T-helper 9 cell (primary cell): ENCODE measurements at places on chromosomes 12 and 14.

DNA sequence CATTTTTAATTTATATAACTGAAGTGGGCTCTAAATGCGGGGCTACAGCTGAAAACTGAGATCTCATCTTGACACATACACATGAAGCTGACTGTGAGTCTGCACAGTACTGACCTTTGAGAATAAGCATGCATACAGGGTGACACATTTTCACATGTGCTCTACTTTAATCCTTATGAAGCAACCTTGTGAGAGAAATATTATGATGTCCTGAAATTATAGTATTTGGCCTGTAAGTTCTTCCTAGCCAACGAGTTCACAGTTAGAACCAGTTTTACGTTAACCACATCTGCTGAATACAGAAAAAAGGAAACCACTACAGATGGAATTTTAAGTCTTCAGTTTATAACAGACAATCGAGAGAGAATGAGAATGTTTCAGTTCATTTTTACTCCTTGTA lies 70.3 kb downstream of the SPPL3 start:
- DNase-seq, result no peak

- no peak for DNase-seq
Measured at GRCh38 chr14:44168566-44168965, 338.5 kb downstream of the FSCB start.

GRCh38 chr12:2114071-2114470 lies 61.3 kb downstream of the CACNA1C start:
- no peak for DNase-seq

DNA sequence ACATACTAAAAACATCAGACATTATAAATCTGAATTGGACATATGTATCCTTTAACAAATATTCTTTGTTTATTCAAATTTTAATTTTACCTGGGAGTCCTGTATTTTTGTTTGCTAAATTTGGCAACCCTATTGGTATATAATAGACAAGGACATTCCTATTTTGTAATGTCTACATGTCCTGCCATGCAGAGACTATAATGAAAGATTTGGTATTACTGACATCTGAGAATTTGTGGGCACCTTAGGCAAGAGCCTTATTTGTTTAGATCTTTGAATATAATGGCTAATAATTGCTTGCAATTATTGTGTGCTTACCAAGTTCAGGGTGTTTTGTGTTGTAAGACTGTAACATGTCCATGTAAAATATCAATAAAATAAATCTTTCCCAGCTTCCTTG lies 334.4 kb downstream of the KCNH5 start:
- no peak for DNase-seq

- no peak for DNase-seq
Measured at GRCh38 chr14:34620839-34621238, 9.1 kb downstream of the SNX6 start.

GRCh38 chr12:18439541-18439940 lies 178.2 kb downstream of the PIK3C2G start:
- DNase-seq, result no peak

GRCh38 chr12:14327711-14328110 lies 37.8 kb upstream of the ATF7IP start:
- DNase-seq, result no peak

DNA sequence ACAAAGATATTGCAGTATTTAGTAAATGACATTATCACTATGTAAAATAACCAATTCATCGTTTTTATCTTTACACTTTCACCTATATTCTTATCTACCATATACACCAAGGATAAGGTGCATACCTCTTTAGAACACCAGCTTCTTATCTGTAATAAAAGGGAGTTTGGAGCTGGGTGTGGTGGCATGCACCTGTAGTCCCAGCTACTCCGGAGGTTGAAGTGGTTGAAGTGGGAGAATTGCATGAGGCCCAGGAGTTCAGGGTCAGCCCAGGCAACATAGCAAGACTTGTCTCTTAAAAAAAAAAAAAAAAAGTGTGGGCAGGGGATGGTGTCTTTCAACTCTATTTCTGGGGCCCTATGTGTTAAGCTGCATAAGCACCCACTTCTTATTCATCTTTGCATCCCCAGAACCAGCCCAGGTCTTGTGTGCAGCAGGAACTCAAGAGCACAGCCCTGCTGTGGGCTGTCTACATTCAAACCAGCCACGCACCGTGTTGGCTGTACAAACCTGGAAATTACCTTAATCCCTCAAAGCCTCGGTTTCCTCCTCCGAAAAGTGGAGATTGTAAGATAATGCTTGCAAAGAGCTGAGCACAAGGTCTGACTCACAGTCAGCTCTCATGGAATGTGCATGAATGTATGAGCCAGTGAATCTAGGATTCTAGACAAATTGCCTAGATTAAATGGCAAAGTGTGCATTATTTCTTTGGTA lies 256.6 kb upstream of the FOXN3 start:
- no peak for DNase-seq

- no peak for DNase-seq
Measured at GRCh38 chr12:97681612-97682504, 219.3 kb downstream of the RMST start.

DNA sequence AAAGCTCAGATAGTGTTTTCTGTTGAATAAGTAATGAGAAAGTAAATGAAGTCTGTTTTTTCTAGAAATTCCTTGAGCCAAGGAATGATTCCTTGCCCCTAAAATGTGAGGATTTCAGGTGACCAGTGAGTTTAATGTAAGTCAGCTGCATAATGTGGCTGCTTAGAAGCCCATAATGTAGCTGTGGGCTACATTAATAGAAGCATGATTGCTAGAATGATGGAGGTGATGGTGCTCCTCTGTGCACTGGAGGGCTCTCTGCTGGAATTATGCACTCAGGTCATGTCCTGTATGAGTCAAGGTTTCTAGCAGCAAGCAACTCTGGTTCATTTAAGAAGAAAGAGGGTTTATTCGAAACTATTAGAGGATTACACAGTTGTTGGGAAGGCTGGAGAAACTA lies 19.6 kb upstream of the PWP1 start:
- DNase-seq, result no peak

GRCh38 chr14:21264025-21264801 lies 5.0 kb downstream of the HNRNPC start:
- DNase-seq, result no peak

DNA sequence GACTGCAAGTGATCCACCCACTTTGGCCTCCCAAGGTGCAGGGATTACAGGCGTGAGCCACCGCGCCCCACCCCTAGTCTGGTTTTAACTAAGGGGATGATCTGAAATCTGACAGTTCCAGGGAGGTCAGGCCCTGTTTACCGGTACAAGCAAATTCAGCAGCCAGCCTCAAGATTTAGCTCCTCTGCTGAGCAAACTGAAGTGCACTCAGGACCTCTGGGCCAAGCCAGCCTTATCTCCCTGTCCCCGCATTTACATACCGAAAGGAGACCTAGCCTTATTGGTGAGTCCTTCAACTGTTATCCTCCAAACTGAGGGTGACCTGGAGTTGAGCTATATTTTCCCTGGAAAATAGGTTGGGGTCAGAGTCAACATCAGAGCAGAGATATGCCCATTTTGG lies 835 bp upstream of the ABHD4 start:
- DNase-seq, result no peak

- DNase-seq, result no peak
Measured at GRCh38 chr12:11824736-11825135, 175.3 kb downstream of the ETV6 start.

- no peak for DNase-seq
Measured at GRCh38 chr14:76261371-76261811, 109.7 kb downstream of the GPATCH2L start.
